ENCODE measurements at places on chromosomes 12 and 14.

DNA sequence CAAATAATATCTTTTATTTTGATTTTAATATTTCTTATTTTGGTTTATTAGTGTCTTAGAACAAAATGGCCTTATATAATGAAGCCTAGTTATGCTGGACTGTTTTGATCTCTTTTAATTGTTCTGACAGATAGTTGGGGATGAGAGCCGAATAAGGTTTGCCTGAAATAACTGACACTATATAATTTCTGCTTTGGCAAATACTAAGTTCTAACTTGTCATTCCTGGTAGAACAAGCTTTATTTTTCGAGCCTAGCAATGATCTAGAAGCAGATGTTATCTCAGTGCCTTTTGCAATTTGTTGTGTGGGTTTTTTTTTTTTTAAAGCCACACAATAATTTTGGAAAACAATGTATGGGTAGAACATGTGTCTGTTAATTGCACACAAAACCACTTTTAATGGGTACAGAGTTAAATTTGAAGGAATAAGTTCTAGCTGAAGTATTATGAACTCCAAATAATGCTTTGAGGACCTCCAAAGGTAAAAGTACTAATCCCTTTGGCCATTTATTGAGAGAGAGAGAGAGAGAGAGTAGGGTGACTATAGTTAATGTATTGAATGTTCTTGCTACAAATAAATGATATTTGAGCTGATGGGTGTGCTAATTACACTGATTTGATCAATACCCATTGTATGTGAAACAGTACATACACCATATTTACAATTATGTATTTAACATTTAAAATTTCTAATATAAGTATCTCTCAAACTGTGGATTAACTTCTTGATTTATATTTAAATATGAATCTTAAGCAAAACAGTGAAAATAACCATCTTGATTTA, 35.0 kb downstream of the MDM2 start:
- DNase-seq, result no peak

- DNase-seq, result no peak
Observed at GRCh38 chr12:21252070-21252469, 82.6 kb downstream of the SLCO1A2 start.

DNA sequence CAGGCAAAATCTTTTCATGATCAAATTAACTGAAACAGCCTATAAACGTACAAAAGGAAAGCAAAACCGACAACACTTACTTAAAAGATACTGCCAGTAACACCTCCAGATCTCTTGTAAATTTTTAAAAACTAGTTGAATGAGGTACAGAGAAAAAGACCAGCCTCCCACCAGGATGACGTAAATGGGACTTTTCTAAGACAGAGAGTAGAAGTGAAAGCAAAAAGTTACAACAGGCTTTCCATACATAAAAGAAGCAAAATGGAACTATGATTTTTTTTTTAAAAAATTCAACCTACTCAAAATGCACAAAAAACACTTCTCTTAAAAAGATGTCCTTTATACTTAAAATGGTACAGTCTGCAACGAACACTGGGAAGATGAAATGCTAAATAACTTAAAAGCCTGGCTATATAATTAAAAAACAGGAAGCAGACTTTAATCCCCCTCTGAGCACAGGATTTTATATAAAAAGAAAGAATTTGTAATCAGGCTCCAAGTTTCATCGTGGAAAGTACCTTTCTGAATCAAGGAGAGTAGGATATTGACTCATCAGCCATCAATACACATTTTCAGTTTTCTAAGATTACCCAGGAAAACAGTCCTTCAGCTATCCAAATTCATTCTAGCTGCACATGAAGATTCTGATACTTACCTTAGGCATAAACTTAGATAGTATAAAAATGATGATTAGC, 14.2 kb upstream of the MYO1A start:
- no peak for DNase-seq

GRCh38 chr14:68305738-68306137, 486.2 kb downstream of the RAD51B start:
- DNase-seq, result no peak

GRCh38 chr12:128267131-128267622, at the start of gene TMEM132C:
Gene TMEM132C, plus strand, starts transcription at chr12:128267170. Its CDS starts 233 bp downstream, at chr12:128267403.
- DNase-seq, result no peak

GRCh38 chr14:49424436-49425331, 161.5 kb downstream of the RPS29 start:
- no peak for DNase-seq

GRCh38 chr12:115988212-115988611, 289.3 kb downstream of the MED13L start:
- DNase-seq, result no peak
